ENCODE measurements at places on chromosomes 1 and 21.

GRCh38 chr1:44842862-44843655, at the start of gene PTCH2:
Gene PTCH2 (minus strand): TSS chr1:44843253. CDS start chr1:44842932, 321 bp downstream.
- ATAC-seq: peak; percentile 94

GRCh38 chr1:82567348-82567747, 766.6 kb downstream of the ADGRL2 start:
- no peak for ATAC-seq

GRCh38 chr21:45235488-45235887, 52.2 kb downstream of the POFUT2 start:
- ATAC-seq: no peak

GRCh38 chr21:45934085-45934484, 47.5 kb upstream of the COL6A1 start:
- ATAC-seq: no peak

GRCh38 chr1:212566522-212567479, 41.8 kb upstream of the ATF3 start:
- ATAC-seq: peak; percentile 93

GRCh38 chr1:224684979-224685425, 68.9 kb downstream of the CNIH3 start:
- no peak for ATAC-seq

DNA sequence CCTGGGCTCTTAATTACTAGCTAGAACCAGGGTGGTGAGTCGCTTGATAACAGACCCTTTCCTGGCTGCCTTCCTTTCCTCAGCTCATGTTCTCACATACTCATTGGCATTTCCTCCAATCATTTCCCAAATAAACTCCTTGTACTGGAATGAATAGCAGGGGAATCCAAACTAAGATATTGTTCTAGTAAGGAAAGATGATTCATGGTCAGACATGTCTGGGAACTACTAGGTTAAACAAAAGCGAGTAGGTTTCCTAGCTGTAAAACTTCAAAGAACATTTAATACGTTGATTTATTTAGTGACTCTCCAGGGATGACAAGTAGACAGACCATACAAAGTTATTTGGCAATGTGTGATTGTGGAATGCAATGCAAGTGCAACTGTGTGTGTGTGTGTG, 121.2 kb upstream of the KCNJ6 start:
- ATAC-seq: no peak

DNA sequence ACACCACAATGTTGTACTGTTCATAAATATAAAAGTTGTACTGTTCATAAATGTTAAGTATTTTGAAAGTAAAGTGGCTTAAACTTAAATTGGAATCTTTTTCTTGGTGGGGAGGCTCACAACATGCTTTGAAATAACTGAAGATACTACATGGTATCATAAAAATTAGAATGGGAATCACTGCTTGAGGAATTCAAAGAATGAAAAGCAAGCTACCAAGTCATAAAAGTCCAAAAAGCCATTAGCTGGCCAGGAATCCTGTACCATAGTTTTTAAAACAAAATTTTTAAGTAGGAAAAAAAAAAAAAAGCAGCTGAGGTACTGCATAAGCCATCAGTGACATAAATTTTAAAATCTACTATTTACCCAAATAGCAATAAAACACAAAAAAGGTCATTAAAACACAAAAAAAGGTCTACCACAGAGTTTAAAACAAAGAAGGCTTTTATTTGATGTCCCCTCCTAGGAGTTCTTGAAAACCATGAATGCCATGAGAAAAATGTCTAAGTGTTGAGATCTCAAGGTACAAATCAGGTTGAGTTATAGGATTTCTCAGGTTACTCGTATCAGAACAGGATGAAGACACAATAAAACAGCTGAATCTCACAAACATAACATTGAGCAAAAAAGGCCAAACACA, 8.6 kb downstream of the ZZZ3 start:
- no peak for ATAC-seq

DNA sequence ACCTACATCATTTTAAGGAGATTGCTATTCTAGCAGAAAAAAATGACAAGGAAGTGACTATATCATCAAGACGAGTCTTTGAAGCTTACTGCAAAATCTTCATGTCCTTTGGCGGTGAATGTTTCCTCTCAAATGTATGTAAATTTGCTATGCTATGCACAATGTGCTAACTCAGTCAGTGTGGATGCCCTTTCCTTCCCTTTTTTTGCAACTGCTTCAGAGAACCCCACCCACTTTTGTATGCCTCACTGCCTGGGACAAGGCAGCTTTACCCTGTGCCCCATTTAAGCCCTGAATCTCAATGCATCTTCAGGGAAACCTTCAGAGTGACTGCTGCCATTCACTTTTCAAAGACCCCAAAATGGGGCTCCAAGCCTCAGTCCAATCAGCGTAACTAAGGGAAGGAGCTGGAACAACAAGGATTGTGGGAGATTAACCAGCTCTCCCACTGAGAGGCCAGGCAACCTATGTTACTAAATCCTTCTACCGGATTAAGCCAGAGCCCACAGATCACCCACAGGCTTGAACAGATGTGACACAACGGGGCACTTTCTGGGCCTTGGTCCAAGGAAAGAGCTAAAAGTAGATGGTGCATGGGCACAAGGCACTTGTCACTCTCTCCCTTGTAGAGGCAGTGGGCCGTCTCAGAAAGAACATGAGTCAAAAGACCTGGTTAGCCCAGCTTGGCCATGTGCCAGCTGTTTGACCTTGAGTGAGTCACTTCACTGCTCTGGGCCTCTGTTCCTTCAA, 154.4 kb downstream of the PLPP3 start:
- ATAC-seq: peak; percentile 81

GRCh38 chr1:150127868-150128267, 21.8 kb upstream of the PLEKHO1 start:
- ATAC-seq: no peak

- peak; percentile 72 for ATAC-seq
These were observed 1.7 kb downstream of the TNFSF4 start for GRCh38 chr1:173205146-173206051.

- peak; percentile 28 for ATAC-seq
These were observed 628.1 kb downstream of the LMO4 start for GRCh38 chr1:87956750-87957149.

DNA sequence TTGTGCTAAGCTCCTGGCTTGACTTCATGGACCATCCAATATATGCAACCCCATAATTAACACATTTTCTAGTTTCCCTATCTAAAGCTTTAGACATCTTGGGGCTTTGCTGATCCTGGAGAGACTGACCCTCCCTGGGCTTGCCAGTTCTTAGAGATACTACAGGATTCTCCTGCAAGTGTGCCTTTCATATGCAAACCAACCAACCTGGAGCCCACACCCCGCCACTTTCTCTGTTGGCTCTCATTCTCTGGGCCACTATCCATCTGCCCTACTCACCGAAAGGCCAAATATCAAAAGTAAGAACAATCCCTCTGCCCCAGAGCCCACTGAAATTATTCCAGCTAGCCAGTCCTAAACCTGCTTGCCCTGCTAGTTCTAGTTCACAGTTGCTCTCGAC, 2.2 kb upstream of the GBP6 start:
- ATAC-seq: no peak

DNA sequence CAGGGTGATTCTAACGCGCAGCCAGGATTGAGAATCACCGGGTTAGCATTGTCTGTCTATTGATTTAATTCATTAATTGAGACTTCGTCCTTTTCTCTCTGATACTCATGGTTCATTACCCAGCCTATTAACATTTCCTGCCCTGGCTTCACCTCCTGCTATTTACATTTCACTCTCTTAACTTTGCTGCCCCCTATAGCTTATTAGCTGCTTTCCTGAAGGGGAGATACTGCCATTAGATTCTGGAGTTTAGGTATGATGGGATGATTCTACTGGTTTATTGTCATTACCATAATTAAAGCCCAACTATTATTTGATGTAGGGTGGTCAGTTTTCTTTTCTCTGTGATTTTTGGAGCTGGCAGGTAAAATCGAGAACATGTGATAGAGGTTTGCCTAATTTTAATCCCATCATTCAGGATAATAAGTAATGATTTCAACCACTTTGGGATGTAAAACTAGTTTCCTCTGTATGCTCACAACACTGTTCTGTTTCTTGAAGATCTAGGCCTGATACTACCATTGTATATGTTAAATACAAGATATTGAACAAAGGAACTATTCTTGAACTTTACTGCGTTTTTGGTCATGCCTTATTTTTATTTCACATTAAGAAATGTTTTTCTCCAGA, 6.4 kb downstream of the PPP2R5A start:
- peak; percentile 87 for ATAC-seq

- peak; percentile 13 for ATAC-seq
These were observed 5.4 kb downstream of the HMGN2 start for GRCh38 chr1:26477446-26478152.

DNA sequence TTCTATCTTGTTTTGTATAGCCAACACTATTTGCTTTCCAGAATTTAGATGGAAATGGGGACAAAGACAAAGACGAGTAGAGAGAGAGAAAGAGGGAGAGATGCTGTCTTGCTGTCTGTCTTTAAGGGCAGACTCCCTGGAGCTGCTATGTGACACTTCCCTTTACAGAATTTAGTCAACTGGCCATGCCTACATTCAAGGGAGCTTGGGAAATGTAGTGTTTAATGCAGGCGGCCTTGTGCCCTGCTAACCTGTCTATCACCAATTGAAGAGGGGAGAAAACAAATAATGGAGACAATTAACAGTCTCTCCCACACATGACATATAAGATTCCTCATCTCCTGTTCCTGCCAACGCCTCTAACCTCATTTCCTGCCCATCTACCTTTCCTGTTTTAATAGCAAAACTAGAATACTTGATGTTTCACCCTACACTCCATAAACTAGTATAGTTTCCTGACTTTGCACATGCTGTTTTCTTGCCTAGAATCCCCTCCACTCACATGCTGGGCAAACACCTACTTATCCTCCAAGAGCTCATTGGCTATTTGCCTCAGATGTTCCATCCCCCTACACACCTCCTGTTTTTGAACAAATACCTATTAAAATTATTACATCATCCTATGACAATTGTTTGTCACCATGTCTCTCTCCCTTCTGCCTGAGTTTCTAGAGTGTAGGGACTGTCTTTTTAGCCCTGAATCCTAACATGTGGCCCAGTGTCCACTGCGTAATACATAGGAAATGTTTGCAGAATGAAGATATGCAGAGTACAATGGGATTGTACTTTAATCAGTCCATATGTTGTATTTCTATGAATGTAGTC, 117.2 kb downstream of the SLC25A24 start:
- no peak for ATAC-seq

GRCh38 chr1:1419813-1420653, 1.0 kb downstream of the ANKRD65 start:
- no peak for ATAC-seq

DNA sequence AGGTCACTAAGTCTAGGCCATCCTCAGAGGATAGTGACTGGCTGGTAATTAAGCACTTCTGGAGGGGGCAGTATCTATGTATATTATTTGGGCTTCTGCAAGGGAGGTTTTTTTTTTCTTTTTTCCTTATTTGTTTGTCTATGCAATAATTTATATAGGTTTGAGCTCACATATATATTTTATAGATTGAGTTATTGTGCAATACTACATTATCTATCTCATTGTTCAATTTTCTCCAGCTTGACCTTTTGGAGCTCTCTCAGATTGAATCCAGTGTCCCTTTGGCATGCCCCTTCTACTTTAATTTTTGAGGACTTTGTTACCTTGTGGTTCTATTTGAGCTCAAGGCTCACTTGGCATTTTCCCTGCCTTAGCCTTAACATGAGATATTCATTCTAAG, 852.1 kb downstream of the KCNT2 start:
- ATAC-seq: no peak

DNA sequence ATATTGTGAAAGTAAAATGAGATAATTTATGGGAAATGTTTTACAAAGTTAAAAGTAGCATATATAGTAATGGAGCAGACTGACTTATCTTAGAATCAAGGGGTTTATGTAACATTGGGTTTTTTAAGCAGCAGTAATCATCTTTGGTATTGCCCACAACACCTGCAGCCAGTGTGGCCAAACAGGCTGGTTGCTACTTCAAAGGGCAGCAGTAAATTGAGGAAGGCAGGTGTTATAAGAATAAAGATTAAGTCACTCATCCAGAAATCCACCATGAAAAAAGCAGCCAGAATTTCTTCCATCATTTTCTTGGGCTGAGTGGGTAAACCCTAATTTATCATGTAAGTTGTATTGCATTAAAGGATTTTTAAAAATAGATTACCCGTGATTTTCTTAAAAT, 16.7 kb downstream of the DYNLT5 start:
- no peak for ATAC-seq

- ATAC-seq: no peak
These were observed 11.2 kb upstream of the PHC2 start for GRCh38 chr1:33442141-33442540.

DNA sequence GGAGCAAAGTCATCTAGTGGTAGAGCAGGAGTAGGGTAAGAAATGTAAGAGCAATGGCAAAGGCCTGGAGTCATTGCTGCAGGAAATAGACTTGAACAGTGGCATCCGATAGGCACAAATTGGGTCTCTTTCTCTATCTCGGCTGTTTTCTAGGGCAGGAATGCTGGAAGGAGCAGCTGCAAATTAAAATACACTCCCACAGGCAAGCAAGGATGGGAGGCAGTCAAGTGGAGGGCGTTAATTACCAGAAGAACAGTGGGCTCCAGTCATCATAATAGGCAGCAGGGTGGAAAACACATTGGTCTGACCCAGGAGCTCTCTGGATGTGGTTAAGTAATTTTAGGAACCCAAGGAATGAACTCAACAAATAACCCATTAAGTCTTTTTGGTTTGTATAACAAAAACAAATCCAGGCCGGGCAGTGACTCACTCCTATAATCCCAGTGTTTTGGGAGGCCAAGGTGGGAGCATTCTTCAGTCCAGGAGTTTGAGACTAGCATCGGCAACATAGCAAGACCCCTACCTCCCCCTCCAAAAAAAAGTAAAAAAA, 7.8 kb upstream of the TDRD5 start:
- ATAC-seq: no peak

DNA sequence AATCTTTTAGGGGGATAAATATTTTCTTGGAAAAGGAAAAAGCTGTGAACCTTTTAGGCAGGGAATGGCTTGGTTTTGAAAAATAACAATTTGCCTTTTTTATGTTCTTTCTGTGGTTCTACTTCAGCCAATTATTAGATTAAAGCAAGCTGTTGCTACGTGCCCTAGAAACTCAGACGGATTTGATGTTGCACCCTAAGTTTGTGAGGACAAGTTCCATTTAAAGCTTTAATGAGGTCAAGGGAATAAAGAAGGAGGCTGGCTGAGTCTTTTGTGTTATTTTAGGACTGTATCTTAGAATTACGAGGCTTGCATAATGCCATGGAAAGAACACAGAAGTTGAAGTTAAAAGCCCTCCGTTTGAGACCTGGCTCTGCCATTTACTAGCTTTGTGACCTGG, 216.9 kb downstream of the NUF2 start:
- ATAC-seq: no peak

DNA sequence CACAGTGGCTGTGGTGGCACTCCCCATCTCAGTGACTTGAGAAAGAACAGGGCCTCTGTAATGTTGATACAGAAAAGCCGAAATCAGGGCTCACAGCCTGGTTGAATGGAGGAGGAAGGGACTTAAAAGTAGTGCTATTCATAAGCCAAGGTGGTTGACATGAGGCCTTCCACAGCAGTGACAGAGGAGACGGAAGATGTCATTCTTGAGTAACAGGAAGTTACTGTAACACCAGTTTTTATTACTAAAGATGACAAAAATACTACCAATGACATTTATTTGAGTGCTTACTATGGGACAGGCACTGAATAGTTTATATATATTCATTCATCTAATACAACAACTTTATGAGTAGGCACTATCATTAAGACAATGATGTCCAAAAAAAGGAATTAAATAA, 52.8 kb upstream of the GNG12 start:
- ATAC-seq: no peak

- no peak for ATAC-seq
These were observed 31.8 kb upstream of the SLFNL1 start for GRCh38 chr1:41053316-41053715.
